ENCODE measurements at places on chromosomes 11 and 22.

- DNase-seq: no peak
Measured at GRCh38 chr22:44127356-44127755, 53.4 kb upstream of the PARVG start.

DNA sequence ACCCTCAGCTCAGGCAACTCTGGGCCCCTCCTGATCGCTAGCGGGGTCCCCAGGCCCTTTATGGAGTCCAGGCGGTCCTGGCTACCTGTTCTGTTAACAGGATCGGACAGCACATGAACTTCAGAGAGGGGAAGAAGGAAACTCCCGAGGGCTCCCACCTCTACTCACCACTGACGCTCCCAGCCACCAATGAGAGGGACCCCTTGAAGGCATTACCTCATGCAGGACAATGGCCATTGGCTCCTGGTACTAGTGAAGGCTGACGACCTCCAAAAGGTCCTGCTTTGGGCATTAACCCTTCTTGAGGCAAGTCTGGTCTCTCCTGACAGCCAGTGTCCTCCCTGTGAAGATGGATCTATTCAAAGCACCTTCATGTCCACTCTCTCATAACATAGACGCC lies 71.5 kb upstream of the LMO1 start:
- DNase-seq: no peak

DNA sequence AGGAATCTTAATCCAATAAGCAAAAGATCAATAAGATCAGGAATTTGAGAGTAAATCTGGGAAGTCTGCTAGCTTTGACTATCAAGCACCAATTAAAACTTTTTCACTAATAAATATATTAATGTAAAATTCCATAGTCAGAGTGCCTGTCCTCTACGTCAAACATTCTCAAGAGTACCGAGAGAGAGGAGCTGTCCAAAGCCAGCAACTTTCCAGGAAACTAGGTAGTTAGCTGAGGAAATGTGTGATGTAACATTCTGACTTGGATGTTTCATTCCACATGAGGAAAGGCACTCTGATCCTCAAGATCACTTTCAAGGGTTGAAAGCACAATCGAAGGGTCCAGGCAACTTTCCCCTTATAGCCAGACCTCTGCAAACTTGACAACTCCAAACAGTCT lies 113.2 kb downstream of the STK33 start:
- DNase-seq: no peak

DNA sequence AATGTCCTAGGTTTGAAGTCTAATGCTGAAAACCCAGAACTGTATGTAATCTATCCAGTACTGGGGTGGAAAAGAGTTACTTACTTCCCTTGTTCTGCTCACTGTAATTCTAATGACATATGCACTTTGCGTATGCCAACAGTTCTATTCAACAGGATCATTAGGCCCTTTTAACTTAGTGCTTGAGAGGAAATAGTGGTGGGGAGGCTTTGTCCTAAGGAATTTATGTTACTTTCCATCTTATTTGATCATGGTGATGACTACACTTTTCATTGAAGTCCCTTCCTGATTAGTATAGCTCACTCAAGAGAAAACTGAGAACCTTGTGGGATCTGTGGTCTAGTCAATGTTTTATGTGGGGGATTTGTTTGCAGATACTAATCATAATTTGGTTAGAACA lies 348.2 kb downstream of the GUCY1A2 start:
- no peak for DNase-seq

GRCh38 chr11:105393326-105393725 lies 216.5 kb upstream of the GRIA4 start:
- DNase-seq: no peak

DNA sequence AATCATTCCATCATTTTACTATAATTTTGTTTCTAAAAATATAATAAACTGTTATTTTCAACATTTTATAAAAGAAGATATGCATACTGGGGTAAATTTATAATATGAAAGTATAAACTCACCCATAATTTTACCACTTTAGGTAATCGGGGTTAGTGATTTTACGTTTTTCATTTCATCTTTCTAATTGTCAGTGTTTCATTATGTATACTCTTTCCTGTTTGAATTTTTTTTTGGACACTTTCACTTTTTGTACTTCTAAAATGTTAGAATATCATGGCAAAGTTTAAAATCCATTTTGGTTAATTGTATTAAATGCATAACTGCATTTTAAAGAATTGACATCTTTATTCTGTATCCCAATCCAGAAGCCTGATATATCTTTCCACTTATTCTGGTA lies 115.8 kb downstream of the METTL15 start:
- DNase-seq: no peak

- no peak for DNase-seq
Measured at GRCh38 chr11:120383518-120384155, 47.4 kb downstream of the ARHGEF12 start.

- no peak for DNase-seq
Measured at GRCh38 chr11:62654297-62654696, 1.2 kb upstream of the INTS5 start.

GRCh38 chr11:1121331-1121812 lies 36.4 kb upstream of the MUC5AC start:
- no peak for DNase-seq

- no peak for DNase-seq
Measured at GRCh38 chr11:112498701-112499100, 238.0 kb upstream of the PLET1 start.

DNA sequence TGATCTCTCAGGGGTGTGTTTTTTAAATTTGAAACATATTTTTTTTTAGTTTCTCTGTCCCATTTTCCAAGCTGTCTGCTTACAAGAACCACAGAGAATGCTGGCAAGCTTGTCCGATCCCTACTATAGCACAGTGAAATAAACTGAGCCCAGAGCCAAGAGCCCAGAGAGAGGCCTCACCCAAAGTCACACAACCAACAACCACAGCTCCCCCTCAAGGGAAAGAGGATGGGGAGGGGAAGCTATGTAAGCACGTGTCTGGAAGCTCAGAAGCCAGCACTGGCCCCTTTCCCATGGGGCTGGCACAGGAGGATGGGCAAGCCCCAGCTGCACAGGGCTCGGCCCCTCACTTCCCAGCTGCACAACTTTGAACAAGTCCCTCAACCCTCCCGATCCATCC lies 3.2 kb upstream of the SART1 start:
- DNase-seq: no peak

GRCh38 chr11:129800655-129801054 lies 15.0 kb upstream of the TMEM45B start:
- no peak for DNase-seq

DNA sequence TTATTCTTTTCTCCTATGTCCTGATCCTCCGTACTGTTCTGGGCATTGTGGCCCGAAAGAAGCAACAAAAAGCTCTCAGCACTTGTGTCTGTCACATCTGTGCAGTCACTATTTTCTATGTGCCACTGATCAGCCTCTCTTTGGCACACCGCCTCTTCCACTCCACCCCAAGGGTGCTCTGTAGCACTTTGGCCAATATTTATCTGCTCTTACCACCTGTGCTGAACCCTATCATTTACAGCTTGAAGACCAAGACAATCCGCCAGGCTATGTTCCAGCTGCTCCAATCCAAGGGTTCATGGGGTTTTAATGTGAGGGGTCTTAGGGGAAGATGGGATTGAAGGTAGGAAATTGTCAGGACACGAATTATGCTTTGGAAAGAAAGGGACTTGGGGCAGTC lies 843 bp downstream of the OR51T1 start:
- DNase-seq: no peak

DNA sequence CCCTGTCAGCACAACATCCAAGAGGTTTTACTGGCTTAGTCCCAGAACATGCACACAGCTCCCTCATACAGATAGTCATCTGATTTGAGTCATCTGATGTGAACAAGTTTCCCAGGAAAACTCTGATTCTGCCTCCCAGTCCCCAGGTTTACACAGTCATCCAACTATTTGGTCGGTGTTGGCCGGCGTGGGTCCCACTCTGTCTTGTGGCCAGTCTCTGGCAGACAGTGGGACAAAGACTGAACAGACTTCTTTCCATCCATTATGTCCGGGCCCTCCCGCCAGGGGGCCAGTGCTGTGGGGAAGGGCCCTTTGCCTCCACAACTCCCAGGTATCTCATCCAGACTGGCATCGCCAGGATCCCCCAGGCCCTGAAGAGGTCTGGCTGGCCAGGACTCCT lies 60.0 kb downstream of the BTG4 start:
- no peak for DNase-seq

DNA sequence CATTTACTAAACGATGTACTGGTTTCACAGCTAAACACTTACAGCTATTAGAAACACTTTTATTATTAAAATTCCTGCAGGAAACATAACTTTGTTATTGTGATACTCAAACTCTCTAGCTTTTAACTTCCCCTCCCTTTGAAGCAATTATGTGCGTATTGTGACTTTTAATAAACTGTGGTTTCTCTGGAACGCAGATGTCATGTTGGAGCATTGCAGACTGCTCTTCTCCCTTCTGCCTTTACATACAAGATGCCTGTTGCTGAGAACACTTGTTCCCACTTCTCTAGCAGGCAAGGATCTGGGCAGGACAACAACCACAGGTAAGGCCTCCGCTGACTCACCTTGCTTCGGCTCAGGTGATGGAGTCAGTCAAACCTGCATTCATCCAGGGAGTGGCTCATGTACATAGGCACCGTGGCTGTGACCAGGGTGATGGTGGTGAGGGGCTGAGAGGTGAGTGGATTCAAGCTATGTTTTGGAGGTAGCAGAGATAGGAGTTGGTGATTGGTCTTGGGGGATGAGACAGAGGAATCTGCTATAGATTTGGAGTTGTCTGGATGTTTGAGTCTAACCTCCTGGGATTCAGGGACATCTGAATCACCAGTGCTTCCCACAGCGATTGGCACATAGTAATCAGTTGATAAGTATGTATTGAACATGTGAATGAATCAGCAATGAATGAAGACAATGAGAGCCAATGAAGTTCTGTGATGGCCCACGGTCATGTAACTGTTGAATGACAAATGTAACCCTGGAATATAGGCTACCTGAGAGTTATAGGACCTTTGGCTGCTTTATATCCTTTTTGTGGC lies 106.0 kb downstream of the ADAMTS15 start:
- no peak for DNase-seq

GRCh38 chr11:95337175-95337957 lies 106.4 kb upstream of the SESN3 start:
- no peak for DNase-seq

GRCh38 chr22:42969348-42969975 lies 45.5 kb downstream of the PACSIN2 start:
- DNase-seq: no peak

DNA sequence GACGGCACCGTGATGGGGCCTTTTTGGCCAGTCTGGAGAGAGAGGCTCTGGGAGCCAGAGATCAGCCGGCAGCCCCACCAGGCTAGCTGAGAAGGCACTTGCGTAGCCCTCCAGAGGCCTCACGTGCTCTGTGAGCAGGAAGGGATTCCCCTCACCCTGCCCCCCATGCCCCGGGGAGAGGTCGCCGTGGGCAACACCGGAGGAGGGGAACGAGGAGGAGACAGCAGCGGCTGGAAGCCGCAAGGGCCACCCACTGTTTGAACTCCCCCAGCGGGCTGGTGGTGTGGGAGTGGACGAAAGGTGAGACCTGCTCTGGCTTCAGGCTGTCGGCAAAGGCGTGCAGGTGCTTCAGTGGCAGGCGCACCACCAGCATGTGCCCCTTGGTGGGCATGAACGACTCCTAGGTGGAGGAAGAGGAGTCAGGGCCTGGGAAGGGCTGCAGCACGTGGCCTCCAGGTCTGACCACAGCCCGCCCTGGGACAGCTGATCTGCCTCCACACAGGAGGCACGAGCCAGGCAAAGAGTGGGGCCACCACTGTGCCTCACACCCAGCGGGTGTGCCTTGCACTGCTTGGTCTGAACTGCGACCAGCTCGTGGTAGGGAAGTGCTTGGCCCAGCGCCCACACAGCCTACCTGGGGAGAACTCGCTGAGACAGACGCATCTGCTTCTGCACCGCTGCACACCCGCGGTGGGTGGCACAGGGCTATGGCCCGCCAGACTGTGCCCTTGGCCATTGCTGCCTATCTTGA lies 99.9 kb downstream of the MED15 start:
- DNase-seq: no peak

- DNase-seq: no peak
Measured at GRCh38 chr11:17840101-17840548, 105.5 kb downstream of the KCNC1 start.

DNA sequence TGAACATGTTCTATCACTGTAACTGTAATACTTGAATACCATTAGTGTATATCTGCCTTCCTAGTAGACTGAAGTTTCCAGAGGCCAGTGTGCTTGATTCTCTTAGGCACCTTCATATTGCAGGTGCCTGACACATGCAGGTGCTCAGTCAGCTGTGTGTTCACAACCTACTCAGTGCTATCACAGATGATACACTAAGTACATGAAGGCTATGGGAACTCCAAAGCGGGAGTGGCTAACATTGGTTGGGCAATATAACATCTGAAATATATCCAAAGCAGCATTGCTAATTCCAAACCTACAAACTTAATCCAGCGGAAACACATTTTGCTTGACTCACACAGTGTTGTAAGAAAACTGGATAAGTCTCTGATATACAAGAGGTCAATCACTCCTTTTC lies 539.3 kb upstream of the ISX start:
- no peak for DNase-seq

- DNase-seq: no peak
Measured at GRCh38 chr11:122398851-122399250, 256.7 kb upstream of the UBASH3B start.

DNA sequence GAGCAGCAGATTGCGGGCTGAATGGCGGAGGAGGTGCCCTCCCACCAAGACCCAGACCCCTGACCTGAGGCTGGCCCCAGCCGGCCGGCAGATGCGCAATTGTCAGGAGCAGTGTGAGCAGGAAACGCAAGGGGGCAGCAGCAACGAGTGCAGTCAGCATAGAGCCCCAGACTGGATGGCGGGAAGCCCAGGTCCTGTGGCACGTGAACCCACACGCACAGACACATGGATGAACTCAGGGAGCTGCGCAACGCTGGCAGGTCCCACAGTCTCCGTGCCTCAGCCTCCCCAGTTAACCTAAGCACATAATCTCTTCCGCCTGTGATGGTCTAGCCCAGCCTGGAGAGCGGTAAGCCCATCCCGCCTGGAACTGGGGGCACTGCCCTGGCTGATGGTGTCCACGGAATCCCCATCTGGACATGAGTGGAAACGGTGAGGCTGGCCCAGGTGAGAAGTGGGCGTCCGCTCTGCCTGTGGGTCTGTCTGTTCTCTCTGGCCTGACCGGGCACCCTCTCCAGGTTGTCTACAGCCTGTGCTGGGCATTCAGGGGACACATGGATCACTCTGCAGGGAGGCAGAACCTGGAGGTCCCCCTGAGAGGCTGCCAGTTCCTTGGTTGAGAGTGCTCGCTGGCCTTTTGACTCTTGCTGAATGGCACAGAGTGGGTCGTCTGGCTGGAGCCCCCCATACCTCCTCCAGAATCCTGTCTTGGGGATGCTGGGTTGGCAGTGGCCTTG lies 626 bp upstream of the TBX10 start:
- DNase-seq: no peak

DNA sequence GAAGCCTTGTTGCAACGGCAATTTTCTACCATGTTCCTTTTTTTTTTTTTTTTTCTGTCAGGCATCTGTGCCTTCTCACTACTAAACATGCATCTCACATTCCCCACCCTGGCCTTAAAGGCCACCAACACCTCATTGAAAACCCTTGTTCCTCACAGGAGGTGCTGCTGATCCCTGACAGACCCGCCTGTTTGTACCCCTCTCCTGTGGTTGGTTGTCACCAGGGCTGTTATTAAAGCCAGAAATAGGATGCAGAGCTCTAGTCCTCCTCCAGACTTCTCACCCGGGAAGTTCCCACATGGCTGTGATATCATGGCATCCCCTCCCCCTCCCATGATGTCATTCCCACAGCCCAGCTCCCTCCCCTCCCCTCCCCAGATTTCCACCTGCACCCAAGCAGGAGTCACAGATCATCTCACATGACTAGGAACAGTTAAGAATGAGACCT lies 302.8 kb upstream of the NCAM1 start:
- no peak for DNase-seq
